ENCODE measurements at places on chromosomes 1 and 21. TPM values are rescaled to one million over a fixed set of nuclear protein-coding genes. Genes with fewer than 3 reads are reported as not detected.

- H3K27me3 ChIP-seq = no peaks in the 10 kb centered on the region
- no peaks in the 10 kb centered on the region for H3K36me3 ChIP-seq
- DNase-seq = no peak
- H3K4me1 ChIP-seq = no peaks in the 10 kb centered on the region
- no peak overlapping the region for H3K4me3 ChIP-seq
These were observed 382.0 kb downstream of the NUF2 start for GRCh38 chr1:163703794-163704193.

GRCh38 chr1:167627865-167628641 lies 2.0 kb upstream of the RCSD1 start:
- H3K27me3 ChIP-seq = no peaks in the 10 kb centered on the region
- H3K27ac ChIP-seq = peak overlapping the region; percentile 98
- peak overlapping the region; percentile 1 for H3K4me3 ChIP-seq
- DNase-seq = peak; percentile 82
- peaks cover 71% of the 10 kb centered on the region for H3K4me1 ChIP-seq

Gene S100A16
- not detected for total RNA-seq

Gene PIGC
- total RNA-seq = 28.8 TPM

Gene PDE4DIP
- 63.9 TPM for total RNA-seq

Gene CLEC20A
- 4.7 TPM for total RNA-seq
